Substantia nigra (tissue), 51 donors: ENCODE measurements at places on chromosomes 5 and 9.

DNA sequence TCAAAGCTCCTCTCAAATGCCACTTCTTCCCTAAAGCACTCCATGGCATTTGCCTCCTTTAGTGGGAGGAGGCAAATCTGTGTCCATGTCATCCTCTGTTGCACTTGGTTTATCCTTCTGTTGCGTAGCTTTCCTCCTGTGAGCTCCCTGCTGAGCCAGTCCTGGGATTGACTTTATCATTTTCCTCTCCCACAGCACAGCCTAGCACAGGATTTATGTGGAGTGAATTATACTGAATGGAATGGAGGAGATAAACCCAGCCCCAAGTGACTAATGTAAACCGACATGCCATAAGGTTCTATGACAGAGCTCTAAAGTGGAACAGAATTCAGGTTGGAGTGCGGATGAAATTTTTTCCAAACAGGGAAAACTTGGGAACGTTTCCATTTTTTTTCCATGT lies 26.4 kb upstream of the TOMM5 start:
- no peak for DNase-seq

DNA sequence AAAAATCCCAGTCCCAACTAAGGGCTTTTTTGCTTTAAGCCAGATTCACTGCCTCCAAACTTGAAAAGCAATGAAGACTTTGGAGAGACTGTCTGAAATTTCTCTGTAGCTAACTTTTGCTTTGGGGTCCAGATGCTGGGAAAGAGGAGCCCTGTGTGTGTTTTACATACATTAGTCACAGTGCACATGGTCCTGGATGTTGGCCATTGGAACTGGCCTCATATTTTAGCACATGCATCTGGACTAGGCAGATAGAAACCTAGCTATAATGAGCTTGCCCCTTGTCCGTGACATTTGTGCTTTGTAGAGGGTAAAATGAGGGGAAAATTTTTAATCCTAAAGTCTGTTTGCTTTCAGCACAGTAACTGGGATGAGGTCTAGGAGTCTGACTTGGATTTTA lies 421.7 kb downstream of the CDK5RAP2 start:
- DNase-seq, result no peak

DNA sequence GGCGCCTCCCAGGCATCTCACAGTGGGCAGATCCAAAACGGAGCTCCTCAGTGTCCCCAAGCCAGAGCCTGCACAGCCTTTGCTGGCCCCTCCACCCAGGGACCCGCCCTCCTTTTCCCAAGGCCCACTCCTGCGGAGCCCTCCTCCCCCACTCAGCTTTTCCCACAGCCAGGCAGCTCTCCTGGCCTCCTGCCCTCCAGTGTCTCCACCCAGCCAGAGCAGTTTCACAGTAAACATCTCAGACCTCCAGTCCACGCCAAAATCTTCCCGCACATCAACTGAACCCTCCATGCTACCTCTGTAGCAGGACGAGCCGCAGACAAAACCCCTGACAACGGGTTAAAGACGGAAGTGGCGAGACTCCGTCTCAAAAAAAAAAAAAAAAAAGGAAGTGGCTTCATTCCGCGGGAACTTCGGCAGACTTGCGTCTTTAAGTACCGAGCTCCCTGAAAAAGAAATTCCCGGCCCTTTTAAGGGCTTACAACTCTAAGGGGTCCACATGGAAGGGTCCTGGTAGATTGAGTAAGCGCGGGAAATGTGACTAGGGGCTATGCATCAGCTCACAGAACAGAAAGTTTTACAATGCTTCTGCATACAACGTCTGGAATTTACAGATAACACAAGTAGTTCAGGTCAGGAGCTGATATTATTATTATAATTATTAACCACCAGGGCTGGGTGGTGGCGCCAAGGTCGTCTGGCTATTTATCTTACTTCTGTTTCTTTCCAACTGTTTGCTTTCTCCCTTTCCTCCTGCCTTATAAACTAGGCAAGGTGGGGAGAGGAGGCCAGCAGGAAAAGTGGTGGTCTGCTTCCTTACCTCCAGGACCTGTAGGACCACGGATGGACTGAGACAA lies 11.4 kb upstream of the GRIN1 start:
- DNase-seq, result no peak

- no peak for DNase-seq
These were observed 70.8 kb downstream of the STX17 start for GRCh38 chr9:99977033-99977792.

- DNase-seq, result no peak
These were observed 8.3 kb downstream of the UBE2D2 start for GRCh38 chr5:139569270-139569955.

GRCh38 chr5:14032918-14033317 lies 88.4 kb upstream of the DNAH5 start:
- no peak for DNase-seq

GRCh38 chr9:35958104-35958837 lies at the start of gene OR2S2:
Gene OR2S2 (minus strand): TSS chr9:35958154. CDS start chr9:35958098, 56 bp downstream.
- DNase-seq, result no peak

GRCh38 chr9:89829346-89829745 lies 224.5 kb downstream of the GADD45G start:
- no peak for DNase-seq

- no peak for DNase-seq
These were observed 40.0 kb upstream of the SMC5 start for GRCh38 chr9:70218767-70219166.

DNA sequence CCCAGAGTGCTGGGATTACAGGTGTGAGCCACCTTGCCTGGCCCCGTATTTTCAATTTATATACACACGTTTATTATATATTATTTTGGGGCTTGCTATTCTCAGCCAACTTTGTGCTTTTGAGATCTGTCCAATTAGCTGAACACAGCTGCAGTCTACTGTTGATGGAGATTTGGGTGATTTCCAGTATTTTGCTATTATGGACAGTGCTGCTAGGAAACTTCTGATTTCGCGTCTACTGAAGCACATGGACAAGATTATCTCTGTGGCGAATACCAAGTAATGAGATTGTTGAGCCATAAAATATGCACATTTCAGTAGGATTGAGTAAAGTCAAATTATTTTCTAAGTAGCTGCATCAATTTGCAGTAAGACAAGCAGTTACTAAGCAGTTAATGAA lies 1731.2 kb upstream of the CDH6 start:
- no peak for DNase-seq

GRCh38 chr9:35962126-35962906 lies 4.4 kb upstream of the OR2S2 start:
- no peak for DNase-seq

DNA sequence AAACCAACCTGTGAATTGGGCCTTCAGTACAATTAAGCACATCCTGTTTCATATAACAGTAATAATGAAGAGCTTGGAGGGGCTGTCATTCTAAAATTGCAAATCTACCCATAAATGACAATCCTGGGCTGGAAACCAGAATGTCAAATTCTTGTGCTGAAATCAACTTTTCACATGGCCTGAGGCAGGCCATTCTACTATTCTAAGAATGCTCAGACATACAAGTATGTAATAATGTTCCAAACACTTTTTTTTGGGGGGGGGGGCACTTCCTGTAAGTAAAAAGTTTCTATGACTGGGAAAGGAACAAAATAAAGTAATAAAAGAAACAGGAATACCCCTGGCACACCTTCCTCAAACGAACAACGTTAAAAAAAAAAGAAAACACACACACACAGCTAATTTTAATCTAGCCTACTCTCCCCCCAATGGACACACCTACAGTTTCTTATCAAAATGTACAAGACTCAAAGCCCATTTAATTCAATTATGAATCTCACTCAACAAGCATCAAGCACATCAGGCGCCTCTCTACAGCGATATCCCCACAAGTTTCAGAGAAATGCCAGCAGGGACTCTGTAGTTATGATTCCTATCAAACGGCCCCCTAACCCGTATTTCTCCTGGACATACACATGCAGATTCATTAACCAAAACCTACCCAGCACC lies 1.4 kb downstream of the ETF1 start:
- no peak for DNase-seq

- DNase-seq, result no peak
These were observed 95.0 kb downstream of the ATG10 start for GRCh38 chr5:82066791-82067190.

DNA sequence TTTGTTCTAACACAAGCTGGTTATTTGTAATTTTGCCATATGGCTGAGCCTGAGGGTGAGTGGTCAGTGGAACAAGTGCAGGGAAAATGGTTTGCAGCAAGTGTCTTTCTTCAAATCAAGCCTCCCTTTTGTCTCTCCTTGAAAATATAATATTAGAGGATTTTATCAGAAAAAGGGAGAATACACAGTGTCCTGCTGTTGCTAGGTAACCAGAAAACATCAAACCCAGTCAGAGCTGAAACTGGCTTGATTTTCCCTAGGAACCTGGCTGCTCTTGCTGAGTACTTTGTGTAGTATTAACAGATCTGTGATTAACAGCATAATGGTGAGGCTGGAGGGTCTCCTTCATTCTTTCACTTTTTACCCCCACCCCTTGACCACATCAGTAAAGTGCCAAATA lies 314.0 kb downstream of the ARHGEF28 start:
- DNase-seq, result no peak

DNA sequence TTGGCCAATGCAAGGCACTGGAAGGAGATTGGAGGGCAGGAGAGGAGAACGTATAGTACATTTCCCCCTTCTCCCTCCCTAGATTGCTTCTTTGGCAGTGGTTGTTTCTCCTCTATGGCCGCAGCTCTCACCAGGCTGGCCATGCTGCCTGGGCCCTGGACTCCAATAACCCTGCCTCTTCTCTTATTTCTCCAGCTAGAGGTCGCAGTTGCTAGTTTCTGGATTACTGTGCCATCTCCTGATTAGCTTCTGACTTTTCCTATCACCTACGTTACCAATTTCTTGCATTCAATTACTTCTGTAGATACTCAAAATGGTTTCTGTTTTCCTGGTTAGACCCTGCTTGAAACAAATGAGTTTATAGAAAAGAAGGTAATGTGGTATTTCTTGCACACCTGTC lies 2.4 kb upstream of the MACIR start:
- DNase-seq, result no peak

- no peak for DNase-seq
These were observed 222.4 kb downstream of the TSSK1B start for GRCh38 chr5:113212244-113212920.

DNA sequence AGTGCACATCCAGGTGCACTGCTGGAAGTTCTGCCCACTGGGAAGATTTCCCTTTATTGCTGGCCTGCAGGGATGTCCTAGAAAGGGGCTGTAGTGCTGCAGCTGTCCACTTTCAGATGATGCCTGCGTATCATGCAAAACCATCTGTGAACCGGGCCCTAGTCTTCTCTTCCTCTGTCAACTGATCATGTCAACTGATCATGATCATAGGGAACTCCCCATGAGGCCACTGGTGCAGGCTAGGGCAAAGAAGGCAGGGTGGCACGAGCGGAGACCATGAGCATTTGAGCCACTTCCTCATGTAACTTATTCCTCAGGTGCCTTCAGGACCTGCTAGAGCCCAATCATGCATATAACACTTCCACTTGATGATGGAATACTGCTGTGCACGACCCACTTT lies 4.5 kb upstream of the HSDL2 start:
- DNase-seq, result no peak

- DNase-seq, result no peak
These were observed 29.6 kb upstream of the RASGEF1C start for GRCh38 chr5:180238631-180239030.

DNA sequence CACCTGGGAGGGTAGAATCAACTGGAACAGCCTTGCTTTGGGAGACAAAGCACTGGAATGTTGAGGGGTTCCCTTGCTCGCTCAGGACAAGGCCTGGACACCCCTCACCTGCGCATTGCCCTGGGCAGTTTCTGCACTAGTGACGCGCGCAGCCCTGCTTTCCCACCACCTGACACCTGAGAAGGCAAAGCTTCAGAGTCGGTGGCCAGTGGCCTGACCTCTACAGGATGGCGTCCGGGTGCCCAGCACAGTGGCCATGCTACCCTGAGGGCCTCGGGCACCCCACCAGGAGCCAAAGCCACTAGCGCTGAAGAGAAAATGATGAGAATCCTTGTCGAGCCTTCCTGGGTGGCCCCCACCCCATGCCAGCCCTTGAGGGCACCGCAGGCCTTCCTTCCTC lies 161.3 kb downstream of the OLFM1 start:
- DNase-seq, result no peak

- DNase-seq, result no peak
These were observed 151.6 kb upstream of the MEF2C start for GRCh38 chr5:89034588-89034987.

DNA sequence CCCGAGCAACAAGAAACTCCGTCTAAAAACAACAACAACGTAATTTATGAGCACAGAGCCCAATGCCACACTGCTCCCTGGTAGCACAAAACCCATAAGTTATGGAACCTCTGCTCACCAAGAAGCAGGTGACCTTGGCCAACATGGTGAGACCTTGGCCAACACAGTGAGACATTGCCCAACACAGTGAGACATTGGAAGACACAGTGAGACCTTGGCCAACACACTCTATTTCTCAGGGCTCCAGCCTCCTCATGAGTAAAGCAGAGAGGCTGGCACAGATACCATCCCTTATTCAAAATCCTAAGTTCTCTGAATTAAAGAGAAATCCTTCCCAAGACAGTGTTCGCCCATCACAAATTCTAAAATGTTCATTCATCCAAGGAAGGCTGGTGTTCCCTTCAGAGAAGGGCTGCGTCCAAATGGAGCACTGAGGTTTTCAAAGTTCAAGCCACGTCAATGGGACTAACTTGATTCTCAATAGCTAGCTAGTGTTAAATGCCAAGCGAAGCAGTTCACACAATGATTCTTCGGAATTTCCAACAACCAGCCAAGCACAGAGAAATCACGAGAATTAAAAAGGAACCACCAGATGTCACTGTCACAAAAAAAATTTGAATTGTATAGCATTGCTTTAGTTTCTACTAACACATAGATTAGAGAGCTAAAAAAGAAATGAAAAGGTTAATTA lies 29.5 kb downstream of the TTC39B start:
- peak; percentile 28 for DNase-seq

- DNase-seq, result no peak
These were observed 93.5 kb downstream of the PPP2R2B start for GRCh38 chr5:146785065-146785464.

GRCh38 chr5:56207537-56207936 lies 25.6 kb downstream of the ANKRD55 start:
- no peak for DNase-seq

- DNase-seq, result no peak
These were observed 9.1 kb downstream of the AP3S1 start for GRCh38 chr5:115850744-115851416.

- DNase-seq, result no peak
These were observed 99.5 kb downstream of the INSYN2B start for GRCh38 chr5:169880785-169881184.

DNA sequence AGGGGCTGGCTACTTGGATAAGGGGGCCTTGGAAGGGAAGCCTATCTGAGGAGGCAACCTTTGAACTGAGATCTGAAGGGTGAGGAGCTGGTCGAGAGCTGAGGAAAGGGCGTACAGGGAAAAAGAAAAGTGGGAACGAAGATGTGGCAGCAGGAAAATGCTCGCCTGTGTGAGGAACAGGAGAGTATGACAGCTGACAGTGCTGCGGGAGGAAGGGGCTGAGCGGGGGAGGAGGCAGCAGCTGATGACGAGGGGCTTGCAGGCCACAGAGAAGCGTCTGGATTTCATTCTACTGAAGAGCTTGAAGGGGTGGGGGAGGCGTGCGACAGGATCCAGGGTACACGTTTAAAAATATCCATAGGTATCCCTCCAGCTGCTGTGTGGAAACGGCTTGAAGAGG lies 28.9 kb downstream of the SH3PXD2B start:
- DNase-seq, result no peak

GRCh38 chr9:79779901-79780300 lies 208.1 kb downstream of the TLE4 start:
- no peak for DNase-seq
